Ureter (tissue), 1 donor: ENCODE measurements at places on chromosomes 3 and 15.

DNA sequence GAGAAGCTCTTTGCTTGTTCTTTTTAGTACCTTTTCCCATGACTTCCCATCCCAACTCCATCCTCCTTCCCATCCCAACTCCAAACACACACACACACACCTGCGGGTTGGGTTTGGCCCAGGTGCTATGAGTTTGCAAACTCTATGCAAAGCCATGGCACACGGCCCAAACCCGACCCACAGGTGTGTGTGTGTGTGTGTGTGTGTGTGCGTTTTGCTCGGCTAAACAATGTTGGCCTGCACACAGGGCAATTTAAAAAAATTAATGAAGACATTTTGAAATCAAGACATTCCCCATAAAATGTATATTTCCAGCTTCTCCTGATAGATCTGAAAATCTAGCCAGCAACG is 103.7 kb upstream of the TLE3 start:
- DNase-seq, result no peak

- DNase-seq, result peak; percentile 52
Observed at GRCh38 chr3:160400030-160400701, 716 bp downstream of the SMC4 start.

- DNase-seq, result no peak
Observed at GRCh38 chr15:80550219-80550907, 144.7 kb upstream of the ABHD17C start.

GRCh38 chr15:73935547-73935946 is 9.3 kb downstream of the LOXL1 start:
- no peak for DNase-seq

DNA sequence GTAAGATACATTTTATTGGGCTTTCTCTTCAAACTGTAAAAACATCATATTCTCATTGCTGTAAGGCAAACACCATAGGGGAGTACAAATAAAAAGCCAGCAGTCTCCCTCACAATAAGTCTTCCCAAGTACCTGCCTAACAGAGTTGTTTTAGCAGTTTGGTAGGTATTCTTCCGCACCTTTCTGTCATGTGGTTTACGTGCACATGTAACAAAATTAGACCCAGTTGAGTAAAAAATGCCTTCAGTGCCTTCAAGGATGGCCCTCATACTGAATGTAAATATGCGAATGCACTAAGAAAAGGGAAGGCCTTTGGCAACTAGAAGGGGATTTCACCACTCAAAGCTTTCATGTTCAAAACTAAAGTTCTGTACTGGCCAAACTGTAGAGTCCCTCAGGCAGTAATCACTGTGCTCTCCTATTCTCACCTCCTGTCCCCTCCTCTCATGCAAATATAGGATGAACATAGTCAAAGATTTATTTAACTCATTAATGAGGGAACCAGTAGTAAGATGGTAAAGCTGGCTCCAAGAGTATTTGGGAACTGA is 26.4 kb downstream of the USP3 start:
- no peak for DNase-seq

DNA sequence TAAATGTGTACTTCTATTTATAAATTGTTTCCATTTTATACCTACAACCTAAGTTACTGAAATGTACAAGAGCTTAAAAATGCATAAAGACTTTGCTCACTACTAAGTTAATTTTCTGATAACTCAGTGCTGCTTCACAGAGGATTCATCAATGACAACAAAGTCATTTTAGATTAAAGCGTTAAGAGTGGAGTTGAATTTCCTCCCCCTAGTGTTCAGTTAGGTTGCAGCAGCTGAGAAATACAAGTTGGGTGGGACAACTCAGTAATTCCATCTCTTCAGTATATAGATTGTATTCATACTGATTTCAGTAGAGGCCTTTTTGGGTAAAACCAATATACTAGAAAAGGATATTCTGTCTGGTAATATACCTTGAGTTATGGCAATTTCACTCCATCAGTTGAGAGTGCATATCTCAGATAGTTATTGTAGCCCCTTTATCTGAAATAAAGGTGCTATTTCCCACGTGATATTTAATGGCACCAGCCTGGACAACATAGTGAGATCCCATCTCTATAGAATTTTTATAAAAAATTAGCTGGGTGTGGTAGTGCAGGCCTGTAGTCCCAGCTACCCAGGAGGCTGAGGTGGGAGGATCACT is 6.9 kb upstream of the RPL35A start:
- DNase-seq, result no peak

GRCh38 chr3:43766672-43767465 is 76.1 kb downstream of the ABHD5 start:
- DNase-seq, result no peak

DNA sequence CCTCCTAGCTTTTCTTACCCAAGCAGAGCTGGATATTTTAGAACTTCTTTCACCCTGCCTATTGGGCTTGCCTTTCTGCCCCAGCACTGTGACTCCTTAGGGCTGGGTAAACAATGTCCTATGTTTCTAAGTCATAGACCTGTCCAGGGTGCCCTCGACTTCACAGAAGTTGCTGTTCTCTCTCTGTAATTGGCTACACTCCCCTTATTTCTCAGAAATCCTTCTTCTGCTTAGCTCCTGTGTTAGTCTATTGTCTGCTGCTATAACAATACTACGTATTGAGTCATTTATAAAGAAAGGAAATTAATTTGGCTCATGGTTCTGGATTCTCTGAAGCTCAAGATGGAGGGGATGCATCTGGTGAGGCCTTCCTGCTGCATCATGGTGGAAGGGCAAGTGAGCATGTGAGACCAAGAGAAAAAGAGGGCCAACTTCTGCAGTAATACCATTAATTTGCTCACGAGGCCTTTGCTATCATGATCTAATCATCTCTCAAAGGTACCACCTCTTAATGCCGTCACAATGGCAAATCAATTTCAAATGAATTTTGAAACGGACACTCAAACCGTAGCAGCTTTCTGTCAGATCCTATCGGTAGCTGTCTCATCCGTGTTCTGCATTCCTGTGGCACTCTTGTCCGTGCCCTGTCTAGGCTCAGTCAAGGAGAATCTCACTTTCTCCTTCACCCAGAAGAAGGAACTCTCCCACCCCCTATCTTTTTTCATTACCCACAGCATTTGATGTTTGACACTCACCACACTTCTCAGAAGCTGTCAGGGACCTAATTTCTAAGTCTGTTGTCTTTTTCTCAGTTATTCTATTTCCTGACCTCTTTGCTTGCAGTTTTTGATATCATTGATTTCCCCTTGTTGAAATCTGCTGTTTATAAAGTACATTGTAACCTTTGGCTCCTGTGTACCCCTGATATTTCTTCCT is 22.3 kb upstream of the GPR171 start:
- no peak for DNase-seq

GRCh38 chr15:64162478-64162868 is 349 bp downstream of the PPIB start:
- no peak for DNase-seq

DNA sequence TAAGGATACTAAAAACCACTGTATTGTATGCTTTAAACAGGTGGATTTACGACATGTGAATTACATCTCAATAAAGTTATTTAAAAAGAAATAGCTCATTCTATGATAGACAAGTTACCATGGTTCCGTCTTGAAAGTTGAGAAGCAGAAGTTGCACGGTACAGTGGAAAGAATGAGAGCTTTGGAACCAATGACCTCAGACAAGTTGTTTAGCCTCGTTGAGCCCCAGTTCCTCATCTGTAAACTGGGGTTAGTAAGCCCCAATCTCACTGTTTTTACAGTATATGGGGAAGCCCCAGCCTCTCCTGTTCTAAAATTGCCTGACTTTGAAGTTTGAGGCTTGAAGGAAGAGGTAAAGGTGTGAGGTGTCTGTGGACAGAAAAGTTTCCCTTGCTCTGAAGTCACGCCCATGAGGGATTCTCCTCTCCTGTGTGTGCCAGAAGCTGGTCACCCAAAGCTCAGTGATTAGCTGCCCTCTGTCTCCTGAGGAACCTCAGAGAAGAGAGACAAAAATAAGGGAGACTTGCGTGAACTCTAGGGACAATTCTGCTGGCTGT is 10.0 kb downstream of the CRYGS start:
- no peak for DNase-seq

DNA sequence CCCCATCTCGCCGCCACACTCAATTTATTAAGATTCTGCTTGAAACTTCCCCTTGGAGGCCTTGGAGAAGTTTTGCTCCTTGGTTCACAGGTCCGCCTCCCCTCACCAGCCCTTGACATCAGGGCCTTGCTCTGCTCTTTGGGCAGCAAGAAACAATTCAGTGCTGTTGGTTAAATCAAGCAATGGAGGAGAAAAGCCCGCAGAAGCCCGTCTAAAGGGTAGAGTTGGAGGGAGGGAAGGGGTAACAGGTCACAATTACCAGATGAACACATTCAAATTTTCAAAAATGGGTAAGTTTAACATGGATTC is 429 bp downstream of the PARP9 start:
- no peak for DNase-seq

- peak; percentile 79 for DNase-seq
Observed at GRCh38 chr3:64030741-64031140, 7.4 kb upstream of the PSMD6 start.

DNA sequence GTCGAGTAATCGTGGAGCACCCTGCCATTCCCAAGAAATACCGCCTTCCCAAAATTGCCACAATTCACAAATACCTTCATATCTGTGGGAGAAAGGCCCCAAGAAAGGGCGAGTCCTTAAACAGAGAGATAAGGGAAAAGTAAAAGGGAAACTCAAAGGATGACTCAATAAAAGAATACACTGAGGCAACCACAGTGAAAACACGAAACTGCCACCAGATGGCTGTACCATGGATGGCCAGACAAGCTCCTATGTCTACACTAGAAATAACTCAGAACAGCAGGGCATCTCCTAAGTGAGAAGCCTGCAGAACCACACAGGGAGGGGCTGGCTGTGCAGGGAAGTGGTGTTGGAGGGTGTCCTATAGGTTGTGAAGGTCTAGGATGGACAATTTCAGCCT is 25.0 kb downstream of the SRGAP3 start:
- no peak for DNase-seq

DNA sequence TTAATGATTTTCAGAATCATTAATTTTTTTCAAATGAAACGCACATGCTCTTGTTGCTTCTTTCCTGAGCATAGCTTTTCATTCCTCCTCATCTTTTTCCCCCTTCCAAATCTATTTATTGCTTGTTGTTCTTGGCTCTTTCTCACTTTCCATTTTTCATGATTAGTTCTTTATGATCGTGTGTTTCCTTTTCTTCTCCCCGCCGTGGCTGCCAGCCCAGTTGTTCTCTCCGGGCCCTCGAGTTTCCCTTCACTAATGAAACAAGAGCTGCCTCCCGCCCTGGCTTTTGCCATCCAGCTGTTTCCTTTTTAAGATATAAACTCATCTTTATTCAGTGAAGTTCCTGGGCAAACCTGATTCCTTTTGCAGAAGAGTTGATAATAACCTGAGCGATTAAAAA is 170.2 kb upstream of the NR2F2 start:
- peak; percentile 70 for DNase-seq

DNA sequence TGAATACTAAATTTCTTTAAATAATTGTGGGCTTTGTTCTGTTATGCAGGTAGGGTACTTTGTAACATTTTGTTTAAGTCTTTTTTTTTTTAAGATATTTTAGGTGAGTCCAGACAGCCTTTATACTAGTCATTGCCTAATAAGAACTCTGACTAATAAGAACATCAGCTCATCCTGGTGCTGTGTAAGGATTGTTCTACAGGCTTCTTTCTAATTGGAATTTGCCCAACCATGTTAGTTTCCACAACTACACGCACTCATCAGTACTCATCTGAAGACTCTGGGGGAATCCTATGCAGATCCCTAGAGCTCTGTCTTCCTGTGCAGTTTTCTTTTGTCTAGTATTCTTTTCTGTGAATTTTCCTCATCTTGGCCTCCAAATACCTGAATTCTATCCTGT is 741.8 kb downstream of the IGSF11 start:
- DNase-seq, result no peak

GRCh38 chr15:87144775-87145174 is 1065.1 kb downstream of the AGBL1 start:
- no peak for DNase-seq

DNA sequence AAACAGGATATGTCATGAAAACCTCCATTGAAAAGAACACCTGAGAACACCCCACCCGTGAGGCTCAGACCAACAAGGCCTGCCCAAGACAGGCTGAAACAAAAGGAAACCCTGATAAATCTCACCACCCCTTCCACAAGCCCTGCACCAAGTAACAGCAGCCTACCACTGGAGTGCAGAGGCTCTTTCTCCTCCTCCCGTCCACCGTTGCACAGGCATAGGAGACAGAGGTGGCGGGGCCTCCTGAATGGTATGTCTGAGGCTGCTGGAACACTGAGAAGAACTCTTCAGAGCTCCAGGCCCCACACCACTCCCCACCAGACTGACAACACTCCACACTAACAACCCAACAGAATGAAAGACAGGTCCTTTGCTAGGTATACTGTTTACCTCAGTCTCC is 21.4 kb downstream of the CHDH start:
- DNase-seq, result peak; percentile 29

- DNase-seq, result no peak
Observed at GRCh38 chr15:77487469-77487842, 66.8 kb downstream of the HMG20A start.
